ENCODE measurements at places on chromosomes 11 and 22.

DNA sequence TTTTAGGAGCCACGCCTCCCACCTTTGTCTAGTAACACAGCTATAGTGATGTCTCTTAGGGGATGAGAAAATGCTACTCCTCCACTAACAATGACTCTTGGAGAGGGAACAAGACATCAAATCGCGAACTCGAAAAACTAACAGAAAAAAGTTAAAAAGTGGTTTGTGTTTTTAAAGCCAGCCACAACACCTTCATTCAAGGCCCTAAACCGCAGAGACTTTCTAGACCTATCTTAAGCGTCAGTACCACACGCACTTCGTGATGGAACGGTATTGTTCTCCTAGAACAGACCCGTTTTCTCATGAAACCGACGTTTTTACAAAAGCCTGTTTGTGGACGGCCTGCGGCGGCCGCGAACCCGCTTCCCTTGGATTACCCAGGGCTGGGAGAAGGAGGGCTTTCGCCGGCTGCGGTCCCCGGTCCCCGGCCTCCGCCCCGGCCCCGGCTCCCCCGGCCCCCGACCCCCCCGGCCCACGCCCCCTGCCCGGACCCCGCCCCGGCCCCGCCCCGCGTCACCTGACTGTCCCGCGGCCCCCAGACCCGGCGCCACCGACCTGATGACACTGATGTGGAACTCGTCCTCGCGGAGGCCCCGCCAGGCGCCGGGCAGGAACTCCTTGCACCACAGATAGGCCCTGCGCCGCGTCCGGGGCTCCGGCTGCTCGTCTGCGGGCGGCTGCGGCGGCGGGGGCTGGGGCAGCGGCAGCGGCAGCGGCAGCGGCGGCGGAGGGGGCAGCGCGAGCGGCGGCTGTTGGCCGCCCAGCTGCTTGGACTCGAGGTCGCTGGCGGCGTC lies 718 bp downstream of the CHKA start:
- DNase-seq, result peak; percentile 78

DNA sequence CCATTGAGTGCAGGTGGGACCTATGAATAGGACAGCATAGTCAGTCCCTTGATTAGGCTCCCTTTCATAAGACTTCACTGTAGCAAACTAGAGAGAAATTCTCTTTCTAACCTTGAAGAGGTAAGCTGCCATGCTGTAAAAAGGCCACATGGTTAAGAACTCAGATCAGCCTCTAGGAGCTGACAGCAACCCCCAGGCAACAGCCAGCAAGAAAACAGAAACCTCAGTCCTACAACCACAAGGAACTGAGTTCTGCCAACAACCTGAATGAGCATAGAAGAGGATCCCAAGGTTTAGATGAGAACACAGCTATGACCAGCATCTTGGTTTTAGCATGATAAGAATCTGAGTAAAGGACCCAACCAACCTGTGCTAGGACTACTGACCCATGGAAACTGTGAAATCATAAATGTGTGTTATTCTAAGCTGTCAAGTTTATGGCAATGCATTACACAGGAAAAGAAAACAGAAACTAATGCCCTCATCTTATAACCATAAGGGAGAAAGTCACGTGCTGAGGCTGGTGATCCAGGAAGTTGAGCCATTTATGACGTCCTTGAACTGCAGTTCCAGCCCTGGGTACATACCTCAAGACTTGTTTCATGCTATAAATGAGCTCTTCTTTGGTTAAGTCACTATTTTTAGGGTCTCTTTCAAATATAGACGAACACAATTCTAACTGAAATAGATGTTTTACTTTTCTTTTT lies 43.3 kb downstream of the RAB38 start:
- DNase-seq, result no peak

DNA sequence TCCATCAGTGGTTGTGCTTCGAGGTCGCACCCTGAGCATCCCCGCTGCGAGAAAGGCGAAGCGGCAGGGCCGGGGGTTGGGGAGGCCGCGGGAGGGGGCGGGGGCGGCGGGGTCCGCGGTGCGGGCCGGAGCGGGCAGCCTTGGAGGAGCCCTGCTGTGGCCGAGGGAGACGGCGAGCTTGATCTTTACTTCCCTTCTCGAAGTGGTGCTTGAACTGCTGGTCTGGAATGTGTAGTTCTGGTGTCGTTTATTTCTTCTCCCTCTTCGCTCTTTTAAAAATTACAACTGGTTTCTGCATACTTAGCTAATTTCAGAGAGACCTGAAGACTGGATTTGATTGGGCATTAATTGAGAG lies 1.1 kb downstream of the APLP2 start:
- peak; percentile 73 for DNase-seq

DNA sequence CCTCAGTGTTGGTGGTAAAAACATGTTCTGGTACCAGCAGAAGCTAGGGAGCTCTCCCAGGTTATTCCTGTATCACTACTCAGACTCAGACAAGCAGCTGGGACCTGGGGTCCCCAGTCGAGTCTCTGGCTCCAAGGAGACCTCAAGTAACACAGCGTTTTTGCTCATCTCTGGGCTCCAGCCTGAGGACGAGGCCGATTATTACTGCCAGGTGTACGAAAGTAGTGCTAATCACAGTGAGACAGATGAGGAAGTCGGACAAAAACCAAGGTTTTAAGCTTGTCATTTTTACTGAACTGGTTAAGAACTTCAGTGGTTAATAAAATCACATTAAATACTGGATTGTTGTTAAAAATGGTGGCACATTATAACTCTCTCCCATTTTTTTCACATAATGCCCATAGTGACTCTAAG lies 42.6 kb upstream of the VPREB1 start:
- no peak for DNase-seq

DNA sequence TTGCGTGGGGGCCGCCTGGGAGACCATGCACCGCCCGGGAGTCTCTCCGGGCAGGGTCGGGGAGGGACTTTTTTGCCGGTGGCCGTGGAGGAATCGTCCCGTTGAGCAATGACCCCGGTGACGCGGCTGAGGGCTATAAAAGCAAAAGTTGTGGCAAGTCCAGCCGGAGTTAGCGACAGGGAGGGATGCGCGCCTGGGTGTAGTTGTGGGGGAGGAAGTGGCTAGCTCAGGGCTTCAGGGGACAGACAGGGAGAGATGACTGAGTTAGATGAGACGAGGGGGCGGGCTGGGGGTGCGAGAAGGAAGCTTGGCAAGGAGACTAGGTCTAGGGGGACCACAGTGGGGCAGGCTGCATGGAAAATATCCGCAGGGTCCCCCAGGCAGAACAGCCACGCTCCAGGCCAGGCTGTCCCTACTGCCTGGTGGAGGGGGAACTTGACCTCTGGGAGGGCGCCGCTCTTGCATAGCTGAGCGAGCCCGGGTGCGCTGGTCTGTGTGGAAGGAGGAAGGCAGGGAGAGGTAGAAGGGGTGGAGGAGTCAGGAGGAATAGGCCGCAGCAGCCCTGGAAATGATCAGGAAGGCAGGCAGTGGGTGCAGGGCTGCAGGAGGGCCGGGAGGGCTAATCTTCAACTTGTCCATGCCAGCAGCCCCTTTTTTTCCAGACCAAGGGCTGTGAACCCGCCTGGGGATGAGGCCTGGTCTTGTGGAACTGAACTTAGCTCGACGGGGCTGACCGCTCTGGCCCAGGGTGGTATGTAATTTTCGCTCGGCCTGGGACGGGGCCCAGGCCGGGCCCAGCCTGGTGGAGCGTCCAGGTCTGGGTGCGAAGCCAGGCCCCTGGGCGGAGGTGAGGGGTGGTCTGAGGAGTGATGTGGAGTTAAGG lies at the start of gene NEAT1:
Gene NEAT1 (plus strand): TSS at position 166 of the 883 bp plus-strand sequence.
- DNase-seq, result peak; percentile 89

DNA sequence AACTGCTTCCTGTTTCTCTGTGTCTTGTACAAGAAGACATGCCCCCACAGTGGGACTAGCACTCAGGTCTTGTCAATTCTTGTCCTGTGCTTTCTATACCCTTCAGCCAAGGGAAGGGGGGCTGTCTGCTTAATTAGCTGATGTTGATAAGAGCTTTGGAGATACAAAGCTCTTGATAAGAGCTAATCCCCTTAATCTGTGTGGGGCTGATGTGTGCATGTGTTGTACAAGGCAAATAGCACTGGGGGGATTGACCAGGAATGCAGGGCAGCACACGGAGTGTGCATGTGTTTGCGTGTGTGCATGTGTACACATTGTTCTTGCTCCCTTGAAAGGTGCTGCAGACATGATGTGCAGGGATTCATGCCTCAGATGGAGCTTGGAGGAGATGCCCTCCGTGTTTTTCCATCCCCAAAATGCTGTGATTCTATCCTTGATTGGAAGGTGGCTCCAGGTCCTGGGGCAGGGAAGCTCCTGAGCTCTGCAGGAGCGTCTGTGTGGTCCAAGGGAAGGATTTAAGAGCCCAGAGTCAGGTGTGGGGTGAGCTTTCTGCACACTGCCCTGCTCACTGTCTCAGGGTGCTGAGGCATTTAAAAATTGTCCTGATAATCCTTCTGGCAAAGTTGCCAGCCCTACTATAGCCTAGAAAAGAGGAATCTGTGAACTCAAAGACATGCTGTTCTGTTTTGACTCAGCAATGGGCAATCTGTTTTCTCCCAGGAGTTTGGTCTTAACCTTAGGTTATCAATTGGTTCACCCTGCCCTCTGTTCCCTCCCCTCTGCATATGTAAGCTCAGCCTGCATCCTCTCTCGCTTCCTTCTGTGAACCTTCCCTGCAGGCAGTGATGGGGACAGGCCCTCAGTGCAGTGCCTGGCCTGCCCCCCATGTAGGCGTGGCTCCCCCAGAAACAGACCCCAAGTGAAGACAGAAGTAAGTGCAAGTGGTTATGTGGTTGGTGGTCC lies 102.0 kb downstream of the GRIK4 start:
- no peak for DNase-seq

GRCh38 chr11:73951797-73952196 lies 971 bp downstream of the DNAJB13 start:
- DNase-seq, result no peak

DNA sequence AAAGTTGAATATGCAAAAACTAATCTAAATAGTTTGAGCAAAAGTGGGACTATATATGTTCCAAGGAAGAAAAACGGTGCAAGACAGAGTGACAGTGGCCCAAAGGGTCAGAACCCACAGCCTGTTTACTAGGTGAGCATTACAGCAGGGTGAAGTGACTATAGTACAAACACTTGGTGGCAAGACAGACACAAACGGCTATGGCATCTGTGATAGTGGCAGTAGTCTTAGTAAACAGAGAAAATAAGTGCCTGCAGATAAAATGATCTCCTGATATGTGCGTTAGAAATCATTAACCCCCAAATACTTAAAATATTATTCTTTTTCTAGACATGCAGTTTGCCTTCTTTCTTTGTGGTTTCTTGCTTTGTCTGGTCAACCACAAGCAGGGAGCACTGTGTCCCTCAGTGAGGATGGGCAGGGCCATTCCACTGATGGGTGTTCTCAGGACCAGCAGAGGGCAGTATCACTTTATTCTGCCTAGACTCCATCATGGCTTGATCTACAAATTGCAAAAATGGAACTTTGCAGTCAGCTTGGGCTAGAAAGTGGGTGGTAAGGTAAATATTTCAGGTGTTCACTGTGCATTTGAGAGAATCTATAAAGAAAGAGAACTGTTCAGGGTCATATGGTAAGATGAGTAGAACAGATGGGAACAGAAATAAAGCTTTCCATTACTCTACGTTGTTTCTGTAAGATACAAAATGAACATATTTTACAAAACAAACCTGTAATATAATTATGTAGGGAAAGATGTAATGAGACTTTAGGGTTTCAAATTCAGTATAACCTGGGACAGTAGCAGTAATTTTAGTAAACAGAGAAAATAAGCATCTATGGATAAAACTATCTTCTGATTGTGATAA lies 198.2 kb downstream of the SWAP70 start:
- no peak for DNase-seq

GRCh38 chr11:121575250-121575962 lies 122.6 kb upstream of the SORL1-AS1 start:
- peak; percentile 60 for DNase-seq

- DNase-seq, result no peak
These were observed 43.2 kb upstream of the FADD start for GRCh38 chr11:70159627-70160570.
